Stimulated activated CD8-positive, alpha-beta memory T cell treated with anti-CD3 and anti-CD28 coated beads, Interleukin-4, amount 100 ng/mL, for 4 hours (primary cell): ENCODE measurements at places on chromosomes 7 and 10.

DNA sequence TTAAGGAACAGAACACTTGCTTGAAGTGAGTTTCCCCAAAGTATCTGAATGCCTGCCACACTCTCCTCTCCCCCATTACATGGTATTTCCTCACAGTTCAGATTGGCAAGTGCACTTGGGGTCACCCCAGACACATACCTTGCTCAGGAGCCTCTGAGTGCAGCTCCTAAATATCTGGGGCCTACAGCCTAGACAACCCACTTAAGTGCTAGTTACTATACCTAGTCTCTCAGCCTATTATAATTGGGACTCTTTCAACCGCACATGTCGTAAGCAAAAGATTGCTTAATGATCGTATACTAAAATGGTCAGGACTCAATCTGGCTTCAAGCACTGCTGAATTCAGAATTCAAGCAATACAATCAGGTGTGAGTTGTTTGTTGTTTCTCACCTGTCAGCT, 19.9 kb downstream of the TMEM176B start:
- no peak for DNase-seq

GRCh38 chr7:124035706-124036105, 2.8 kb upstream of the TMEM229A start:
- no peak for DNase-seq

DNA sequence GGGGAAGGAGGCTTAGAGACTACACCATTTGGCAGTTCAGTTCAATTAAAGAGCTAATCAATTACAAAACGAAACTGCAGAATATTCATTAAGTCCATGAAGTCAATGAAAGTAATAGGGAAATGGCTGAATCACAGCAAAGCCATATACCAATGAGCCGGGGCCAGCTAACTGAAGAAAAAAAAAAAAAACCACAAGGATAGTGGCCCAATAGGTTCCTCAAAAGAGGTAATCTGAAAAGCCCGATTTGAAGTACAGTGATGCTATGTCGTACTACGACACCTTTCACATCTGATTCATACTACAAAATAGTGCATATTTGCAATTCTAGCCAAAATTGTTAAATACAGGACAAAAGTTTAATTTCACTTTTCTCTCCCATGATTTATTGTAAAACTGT, 2.5 kb downstream of the ARHGAP12 start:
- no peak for DNase-seq

DNA sequence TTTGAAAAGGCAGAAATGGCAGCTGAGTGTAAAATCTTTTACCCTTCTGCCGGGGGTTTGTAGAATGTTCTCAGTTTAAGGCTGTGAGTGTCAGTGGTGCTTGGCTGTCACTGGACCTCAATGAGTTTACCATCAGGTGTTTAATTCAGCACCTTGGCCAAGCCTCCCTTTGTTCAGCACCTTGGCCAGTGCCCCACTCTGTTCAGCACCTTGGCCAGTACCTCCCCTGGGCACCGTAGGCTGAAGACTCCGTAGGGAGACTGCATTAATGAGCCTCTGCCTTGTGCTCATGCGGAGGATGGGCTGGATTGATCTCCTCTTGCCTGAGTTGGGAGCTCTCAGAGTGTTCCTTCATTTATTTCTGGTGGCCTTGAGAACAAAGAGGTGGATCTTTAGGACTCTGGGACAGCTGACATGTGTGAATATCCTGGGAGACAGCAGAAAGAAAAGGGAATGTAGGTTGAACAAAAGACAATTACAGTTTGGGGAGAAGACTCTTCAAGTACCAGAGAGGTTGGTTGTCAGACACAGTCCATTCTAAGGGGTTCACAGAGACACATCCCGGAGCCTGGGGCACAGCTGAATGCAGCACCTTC, 1.6 kb downstream of the FAM24A start:
- no peak for DNase-seq
